Activated naive CD4-positive, alpha-beta T cell treated with anti-CD3 and anti-CD28 coated beads, Interleukin-2, amount 10 ng/mL, durations not matched to agents 7 days and 5 days (primary cell): ENCODE measurements at places on chromosomes 1 and 21.

DNA sequence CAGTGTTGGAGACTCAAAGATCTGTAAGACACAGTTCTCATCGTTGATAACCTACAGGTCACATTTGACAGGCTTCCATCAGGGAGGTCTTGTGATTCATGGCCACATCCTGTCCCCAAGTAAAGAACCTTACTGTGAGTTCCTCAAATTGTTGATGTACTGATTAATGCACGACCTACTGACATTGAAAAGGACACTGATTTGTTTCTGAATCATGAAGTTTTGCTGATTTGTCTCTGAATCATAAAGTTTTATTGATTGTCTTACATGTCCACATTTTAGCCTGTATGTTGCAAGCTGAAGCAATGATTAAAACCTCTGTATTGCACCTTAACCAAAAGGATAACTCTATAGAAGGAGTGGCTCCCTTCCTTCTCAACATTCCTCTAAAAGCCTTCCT, 476.3 kb upstream of the RUNX1 start:
- peak overlapping the region; percentile 71 for H3K27ac ChIP-seq
- peaks cover 55% of the 10 kb centered on the region for H3K4me1 ChIP-seq
- H3K36me3 ChIP-seq, result peaks cover 2% of the 10 kb centered on the region
- H3K4me3 ChIP-seq, result no peak overlapping the region

DNA sequence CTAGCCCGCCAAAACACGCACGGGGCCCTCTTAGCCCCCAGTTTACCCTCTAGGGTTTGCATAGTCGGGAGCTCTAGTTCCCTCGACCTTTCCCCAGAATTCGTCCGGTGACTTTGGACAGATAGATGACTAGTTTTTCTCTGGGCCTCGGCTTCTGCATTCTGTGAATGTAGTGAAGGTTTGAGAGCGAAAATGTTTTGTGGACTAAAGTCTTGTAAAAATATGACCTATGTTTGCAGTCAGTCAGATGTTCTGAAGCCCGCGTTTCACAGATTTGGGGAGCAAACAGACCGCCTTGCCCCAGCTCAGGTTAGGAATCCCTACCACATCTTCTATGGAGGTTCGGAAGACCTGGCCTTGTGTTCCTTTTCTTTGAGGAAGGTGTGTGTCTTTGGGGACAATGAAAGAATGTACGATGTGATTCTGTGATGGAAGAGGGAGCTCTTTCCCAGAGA, 401 bp downstream of the UQCRH start:
- DNase-seq, result no peak
- H3K36me3 ChIP-seq, result peaks cover 20% of the 10 kb centered on the region
- H3K27me3 ChIP-seq, result peaks cover 4% of the 10 kb centered on the region
- H3K4me3 ChIP-seq, result peak overlapping the region; percentile 92
- peak overlapping the region; percentile 98 for H3K27ac ChIP-seq

- H3K27me3 ChIP-seq, result peaks cover 11% of the 10 kb centered on the region
- no peak overlapping the region for H3K27ac ChIP-seq
- no peak for DNase-seq
- no peak overlapping the region for H3K4me3 ChIP-seq
These were observed 31.6 kb downstream of the CLIC4 start for GRCh38 chr1:24776821-24777220.

GRCh38 chr1:152461544-152461943, 47.5 kb upstream of the CRNN start:
- no peak overlapping the region for H3K4me3 ChIP-seq
- peak; percentile 71 for DNase-seq
- H3K36me3 ChIP-seq, result no peaks in the 10 kb centered on the region
- H3K27ac ChIP-seq, result peak overlapping the region; percentile 69

DNA sequence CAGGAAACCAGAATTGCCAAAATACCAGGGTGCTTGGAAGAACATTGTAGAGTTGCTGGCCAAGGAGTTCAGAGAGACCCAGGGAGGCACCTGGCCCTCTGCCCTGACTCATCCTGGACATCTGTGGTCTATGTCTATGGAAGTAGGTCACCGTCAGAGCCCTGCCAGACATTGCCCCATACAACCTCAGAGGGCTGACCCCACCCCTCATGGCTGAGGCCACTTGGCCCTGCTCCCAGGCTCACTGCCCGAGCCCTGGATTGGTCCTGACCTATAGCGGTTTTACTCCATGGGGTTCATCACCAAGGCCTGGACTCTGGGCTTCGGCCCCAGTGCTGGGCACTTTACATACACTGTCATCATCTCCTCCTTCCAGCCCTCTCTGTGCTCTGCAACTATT, 233.1 kb downstream of the PTPRU start:
- no peak for DNase-seq
- H3K27ac ChIP-seq, result no peak overlapping the region
- H3K4me1 ChIP-seq, result no peaks in the 10 kb centered on the region
- no peak overlapping the region for H3K4me3 ChIP-seq

DNA sequence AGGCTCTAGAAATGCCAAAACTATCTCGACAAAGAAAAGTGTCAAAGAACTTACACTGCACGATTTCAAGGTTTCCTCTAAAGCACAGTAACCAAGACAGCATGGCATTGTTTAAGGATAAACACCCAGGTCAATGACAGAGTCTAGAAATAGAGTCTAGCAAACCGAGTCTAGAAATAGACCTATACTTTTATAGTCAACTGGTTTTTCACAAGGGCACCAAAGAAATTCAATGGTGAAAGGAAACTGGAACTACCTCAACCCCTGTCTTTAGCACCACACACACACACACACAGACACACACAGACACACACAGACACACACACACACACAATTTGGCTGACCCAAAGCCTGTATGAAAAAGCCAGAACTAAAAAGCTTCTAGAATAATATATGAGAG, 67.1 kb upstream of the PGBD5 start:
- no peaks in the 10 kb centered on the region for H3K36me3 ChIP-seq
- no peak overlapping the region for H3K4me3 ChIP-seq
- no peak overlapping the region for H3K27ac ChIP-seq
- no peak for DNase-seq
- H3K4me1 ChIP-seq, result no peaks in the 10 kb centered on the region
- H3K27me3 ChIP-seq, result peaks cover 25% of the 10 kb centered on the region

GRCh38 chr1:11501491-11501897, 22.5 kb downstream of the DISP3 start:
- no peaks in the 10 kb centered on the region for H3K4me1 ChIP-seq
- peaks cover 15% of the 10 kb centered on the region for H3K36me3 ChIP-seq
- DNase-seq, result no peak
- H3K27me3 ChIP-seq, result peaks cover 36% of the 10 kb centered on the region
- no peak overlapping the region for H3K4me3 ChIP-seq

GRCh38 chr1:56439610-56440264, 139.6 kb downstream of the PLPP3 start:
- no peaks in the 10 kb centered on the region for H3K36me3 ChIP-seq
- no peaks in the 10 kb centered on the region for H3K27me3 ChIP-seq
- DNase-seq, result no peak
- no peak overlapping the region for H3K27ac ChIP-seq
- no peaks in the 10 kb centered on the region for H3K4me1 ChIP-seq

- no peak for DNase-seq
- peaks cover 29% of the 10 kb centered on the region for H3K27me3 ChIP-seq
- H3K4me3 ChIP-seq, result no peak overlapping the region
- no peaks in the 10 kb centered on the region for H3K4me1 ChIP-seq
- H3K36me3 ChIP-seq, result no peaks in the 10 kb centered on the region
These were observed 81.1 kb upstream of the ATP1B1 start for GRCh38 chr1:169025412-169025811.

DNA sequence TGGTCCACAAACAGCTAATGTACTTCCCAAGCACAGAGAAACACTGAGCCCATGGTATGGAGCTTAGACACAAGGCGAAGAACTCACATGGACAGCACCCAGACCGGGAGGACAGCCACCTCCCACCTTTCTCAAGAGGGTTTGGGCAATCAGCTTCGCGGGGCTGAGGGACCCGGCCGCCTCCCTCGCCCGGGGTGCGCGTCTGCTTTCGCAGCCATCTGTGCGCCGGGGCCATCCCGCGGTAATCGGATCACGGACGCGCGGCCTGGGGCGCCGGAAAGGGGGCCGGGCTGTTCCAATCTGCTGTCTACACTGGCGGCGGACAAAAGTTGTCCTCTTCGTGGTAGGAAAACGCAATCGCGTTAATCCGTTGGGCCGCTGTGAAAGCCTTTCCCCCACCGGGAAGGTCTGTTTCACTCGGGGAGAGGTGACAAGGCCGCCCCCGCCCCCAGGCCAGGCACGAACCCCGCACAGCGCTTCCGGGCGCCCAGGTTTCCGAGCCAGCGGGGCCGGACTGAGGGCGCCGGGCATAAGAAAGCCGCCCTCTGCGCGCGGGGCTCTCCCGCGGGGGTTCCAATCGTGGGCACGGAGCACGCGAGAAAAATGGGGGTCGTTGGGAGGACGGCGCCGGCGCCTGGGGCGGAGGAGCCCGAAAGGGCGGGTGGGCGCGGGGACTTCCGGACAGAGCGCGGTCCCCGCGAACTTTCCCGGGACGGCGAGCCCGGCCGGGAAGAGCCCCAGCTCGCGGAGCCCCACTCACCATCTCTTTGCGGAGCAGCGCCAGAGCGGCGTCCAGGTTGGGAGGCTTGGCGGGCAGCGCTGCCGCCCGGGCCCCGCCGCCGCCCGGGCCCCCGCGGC, 664 bp downstream of the FAM89A start:
- peak overlapping the region; percentile 44 for H3K27ac ChIP-seq
- H3K4me1 ChIP-seq, result peaks cover 31% of the 10 kb centered on the region
- peaks cover 6% of the 10 kb centered on the region for H3K36me3 ChIP-seq
- H3K4me3 ChIP-seq, result peak overlapping the region; percentile 73

DNA sequence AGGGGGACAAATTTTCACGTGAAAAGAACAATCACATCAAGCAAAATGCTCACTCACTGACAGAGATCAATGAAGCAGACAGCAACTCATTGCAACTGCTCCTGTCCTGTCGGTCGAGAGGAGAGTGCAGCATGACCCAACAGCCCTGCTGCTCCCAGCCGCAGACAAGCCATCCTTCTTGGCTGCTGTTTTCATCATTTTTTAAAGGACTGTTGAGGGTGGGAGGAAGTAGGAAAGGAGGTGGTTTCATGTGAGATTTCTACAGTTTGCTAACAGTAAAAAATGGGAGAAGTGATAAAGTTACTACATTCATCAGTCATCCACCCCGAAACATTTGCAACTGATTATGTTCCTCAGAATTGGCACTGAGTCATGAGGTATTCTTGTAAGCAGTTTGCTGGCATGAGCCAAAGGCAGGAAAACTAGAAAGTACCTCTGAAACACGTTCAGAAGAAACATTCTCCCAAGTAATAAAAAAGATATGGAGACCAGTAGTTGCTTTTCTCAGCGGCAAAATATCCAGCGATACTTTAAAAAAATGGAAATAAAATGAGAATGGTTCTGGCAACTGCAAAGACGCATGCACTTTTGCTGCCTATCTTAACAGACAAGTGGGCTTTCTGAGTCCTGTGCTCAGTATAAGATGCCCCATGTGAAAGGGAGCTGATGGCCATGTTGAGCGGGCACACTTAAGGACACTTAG, 72.0 kb upstream of the CLDN14 start:
- peaks cover 18% of the 10 kb centered on the region for H3K27me3 ChIP-seq
- H3K4me1 ChIP-seq, result no peaks in the 10 kb centered on the region
- no peak for DNase-seq
- H3K4me3 ChIP-seq, result no peak overlapping the region
- no peak overlapping the region for H3K27ac ChIP-seq

- no peak for DNase-seq
- no peak overlapping the region for H3K4me3 ChIP-seq
- H3K36me3 ChIP-seq, result no peaks in the 10 kb centered on the region
- no peak overlapping the region for H3K27ac ChIP-seq
These were observed 59.3 kb upstream of the GJB5 start for GRCh38 chr1:34695580-34695979.

- no peak overlapping the region for H3K27ac ChIP-seq
- no peaks in the 10 kb centered on the region for H3K4me1 ChIP-seq
- no peaks in the 10 kb centered on the region for H3K36me3 ChIP-seq
- H3K4me3 ChIP-seq, result no peak overlapping the region
- DNase-seq, result no peak
These were observed 653.9 kb upstream of the NEGR1 start for GRCh38 chr1:72936151-72936740.

DNA sequence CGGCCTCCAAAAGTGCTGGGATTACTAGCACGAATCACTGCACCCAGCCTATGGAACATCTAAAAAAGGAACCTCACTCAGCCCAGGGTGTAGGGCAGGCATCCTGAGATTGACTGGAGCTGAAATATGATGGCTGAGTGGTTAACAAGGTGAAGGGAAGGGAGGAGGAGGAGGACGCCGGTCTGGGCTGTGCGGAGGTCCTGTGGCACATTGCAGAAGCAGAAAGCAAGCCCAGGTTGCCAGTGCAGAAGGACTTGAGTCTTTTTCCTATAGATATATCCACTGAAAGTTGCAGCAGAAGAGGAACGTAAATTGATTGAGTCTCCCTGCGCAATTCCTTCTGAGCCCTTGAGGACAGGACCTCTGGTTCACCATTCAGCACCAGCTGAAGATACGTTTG, 1.5 kb upstream of the KIF17 start:
- H3K27ac ChIP-seq, result no peak overlapping the region
- no peak overlapping the region for H3K4me3 ChIP-seq
- peaks cover 15% of the 10 kb centered on the region for H3K4me1 ChIP-seq
- DNase-seq, result peak; percentile 11

DNA sequence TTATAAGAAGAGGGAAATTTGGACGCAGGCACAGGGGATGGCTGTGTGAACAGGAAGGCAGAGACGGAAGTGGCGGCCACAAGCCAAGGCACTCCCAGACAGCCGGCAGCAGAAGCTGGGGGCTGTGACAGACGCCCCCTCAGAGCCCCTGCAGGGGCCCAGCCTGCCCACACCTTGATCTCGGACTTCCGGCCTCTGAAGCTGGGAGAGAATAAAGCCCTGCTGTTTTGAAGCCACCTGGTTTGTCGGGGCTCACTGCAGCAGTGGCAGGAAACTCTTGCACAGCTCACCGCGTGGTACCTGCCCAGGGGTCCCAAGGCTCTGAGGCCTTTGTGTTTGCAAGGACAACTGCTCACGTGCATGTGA, 13.7 kb downstream of the MEGF6 start:
- H3K27me3 ChIP-seq, result peaks cover 6% of the 10 kb centered on the region
- peaks cover 15% of the 10 kb centered on the region for H3K4me1 ChIP-seq
- no peak overlapping the region for H3K4me3 ChIP-seq
- no peaks in the 10 kb centered on the region for H3K36me3 ChIP-seq

DNA sequence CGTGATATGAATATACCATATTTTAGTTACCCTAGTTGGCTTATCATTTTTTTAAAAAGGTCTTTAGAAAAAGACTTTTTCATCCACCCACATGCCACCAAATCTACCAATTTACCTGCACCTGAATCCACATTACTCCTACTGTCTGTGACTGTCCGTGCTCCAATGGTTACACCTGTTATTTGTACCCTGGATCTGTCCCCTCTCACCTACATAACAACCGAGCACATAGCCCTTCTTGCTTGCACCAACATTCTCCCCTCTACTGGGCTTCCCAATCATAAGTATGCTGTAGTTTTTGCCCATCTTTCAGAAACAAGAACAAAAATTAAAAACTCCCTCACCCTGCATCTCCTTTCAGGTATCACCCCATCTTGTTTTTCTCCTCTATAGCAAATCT, 17.6 kb downstream of the SOD1 start:
- no peak overlapping the region for H3K4me3 ChIP-seq
- H3K4me1 ChIP-seq, result no peaks in the 10 kb centered on the region
- no peak overlapping the region for H3K27ac ChIP-seq
- peaks cover 10% of the 10 kb centered on the region for H3K36me3 ChIP-seq

GRCh38 chr1:73516451-73516850, 681.5 kb downstream of the LRRIQ3 start:
- no peak overlapping the region for H3K27ac ChIP-seq
- no peaks in the 10 kb centered on the region for H3K36me3 ChIP-seq
- H3K4me1 ChIP-seq, result no peaks in the 10 kb centered on the region
- DNase-seq, result no peak
- no peak overlapping the region for H3K4me3 ChIP-seq

- H3K27me3 ChIP-seq, result peaks cover 19% of the 10 kb centered on the region
- H3K4me1 ChIP-seq, result peaks cover 96% of the 10 kb centered on the region
- peak overlapping the region; percentile 93 for H3K27ac ChIP-seq
- DNase-seq, result peak; percentile 41
These were observed 6.6 kb downstream of the IFFO2 start for GRCh38 chr1:18949686-18950400.
